Heart left ventricle (tissue), 16 donors: ENCODE measurements at places on chromosomes 11 and 22. TPM values are rescaled to one million over a fixed set of nuclear protein-coding genes. Genes with fewer than 3 reads are reported as not detected.

- no peak for DNase-seq
These were observed 1.5 kb downstream of the JAM3 start for GRCh38 chr11:134070342-134070845.

DNA sequence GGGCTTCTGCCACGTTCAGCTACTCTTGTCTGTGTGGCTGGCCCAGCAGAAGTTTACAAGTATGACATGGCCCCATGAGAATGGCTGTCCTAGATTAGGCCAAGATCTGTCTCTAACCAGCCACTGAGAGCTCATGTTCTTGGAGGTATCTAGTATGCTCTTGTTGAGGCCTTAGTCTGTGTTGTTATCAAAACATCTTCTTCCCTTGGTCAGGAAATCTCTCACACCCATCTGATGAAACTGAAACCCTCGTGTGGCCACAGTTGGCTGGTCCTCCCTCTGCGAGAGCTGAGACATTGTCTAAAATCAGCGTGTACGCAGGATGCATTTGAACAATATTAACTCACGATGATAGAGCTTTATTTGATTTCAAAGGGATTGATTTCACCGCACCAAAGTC, 109.0 kb upstream of the NNMT start:
- DNase-seq: no peak

DNA sequence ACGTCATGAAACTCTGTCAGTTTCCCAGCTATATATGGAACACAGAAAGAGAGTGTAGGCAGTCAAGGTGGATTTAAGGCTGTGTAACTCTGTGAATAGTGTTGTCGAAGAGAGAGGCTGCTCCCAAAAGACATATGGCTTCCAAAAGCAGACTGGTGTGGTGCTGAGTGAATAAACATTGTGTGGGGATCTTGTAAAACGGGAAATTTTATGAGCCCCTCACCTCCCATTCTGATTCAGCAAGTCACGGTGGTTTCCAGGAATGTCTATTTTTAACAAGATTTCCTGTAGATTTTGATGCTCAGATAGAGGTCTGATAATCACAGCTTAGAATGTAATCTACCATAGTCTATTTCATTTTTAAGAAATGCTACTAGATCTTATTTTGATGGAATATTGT, 67.9 kb downstream of the SESN3 start:
- no peak for DNase-seq

DNA sequence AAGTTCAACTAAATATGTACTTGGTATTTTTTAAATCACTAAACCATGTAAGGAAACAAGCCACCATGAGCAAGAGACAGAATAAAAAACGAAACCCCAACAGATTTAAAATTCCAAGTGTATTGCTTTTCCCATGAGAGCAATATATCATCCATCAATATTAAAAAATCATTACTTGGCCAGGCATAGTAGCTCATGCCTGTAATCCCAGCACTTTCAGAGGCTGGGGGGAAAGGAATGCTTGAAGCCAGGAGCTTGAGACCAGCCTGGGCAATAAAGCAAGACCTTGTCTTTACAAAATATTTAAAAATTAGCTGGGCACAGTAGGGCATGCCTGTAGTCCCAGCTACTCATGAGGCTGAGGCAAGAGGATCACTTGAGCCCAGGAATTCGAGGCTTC, 190.8 kb downstream of the TTC28 start:
- DNase-seq: no peak

- DNase-seq: no peak
These were observed 608.7 kb downstream of the SOX6 start for GRCh38 chr11:15747671-15748070.

DNA sequence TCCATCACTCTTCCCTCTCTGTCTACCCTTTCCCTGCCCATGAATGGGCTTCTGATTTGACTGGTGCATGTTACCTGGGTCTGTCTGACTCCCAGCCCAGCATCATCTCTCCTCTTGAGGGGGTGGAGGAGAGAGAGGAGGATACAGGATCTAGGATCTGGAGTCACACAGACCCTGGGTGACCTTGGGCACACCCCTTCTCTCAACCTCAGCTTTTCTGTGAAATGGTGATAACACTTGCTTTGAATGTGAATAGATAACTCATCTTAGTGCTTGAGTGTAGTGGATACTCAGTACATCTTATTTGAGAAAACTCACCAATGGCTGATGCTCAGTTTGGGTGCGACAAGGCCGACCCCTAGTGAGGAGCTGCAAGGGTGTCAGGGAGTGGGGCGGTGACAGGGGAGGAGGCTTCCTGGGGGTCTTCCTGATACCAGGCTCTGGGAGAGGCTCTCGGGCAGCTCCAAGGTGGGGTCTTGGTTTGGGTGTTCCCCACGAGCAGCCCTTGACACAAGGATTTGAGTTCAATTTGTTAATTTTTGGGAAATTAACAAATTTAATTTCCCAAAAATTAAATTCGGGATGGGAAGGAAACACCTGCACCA, 9.0 kb downstream of the INCENP start:
- DNase-seq: no peak

DNA sequence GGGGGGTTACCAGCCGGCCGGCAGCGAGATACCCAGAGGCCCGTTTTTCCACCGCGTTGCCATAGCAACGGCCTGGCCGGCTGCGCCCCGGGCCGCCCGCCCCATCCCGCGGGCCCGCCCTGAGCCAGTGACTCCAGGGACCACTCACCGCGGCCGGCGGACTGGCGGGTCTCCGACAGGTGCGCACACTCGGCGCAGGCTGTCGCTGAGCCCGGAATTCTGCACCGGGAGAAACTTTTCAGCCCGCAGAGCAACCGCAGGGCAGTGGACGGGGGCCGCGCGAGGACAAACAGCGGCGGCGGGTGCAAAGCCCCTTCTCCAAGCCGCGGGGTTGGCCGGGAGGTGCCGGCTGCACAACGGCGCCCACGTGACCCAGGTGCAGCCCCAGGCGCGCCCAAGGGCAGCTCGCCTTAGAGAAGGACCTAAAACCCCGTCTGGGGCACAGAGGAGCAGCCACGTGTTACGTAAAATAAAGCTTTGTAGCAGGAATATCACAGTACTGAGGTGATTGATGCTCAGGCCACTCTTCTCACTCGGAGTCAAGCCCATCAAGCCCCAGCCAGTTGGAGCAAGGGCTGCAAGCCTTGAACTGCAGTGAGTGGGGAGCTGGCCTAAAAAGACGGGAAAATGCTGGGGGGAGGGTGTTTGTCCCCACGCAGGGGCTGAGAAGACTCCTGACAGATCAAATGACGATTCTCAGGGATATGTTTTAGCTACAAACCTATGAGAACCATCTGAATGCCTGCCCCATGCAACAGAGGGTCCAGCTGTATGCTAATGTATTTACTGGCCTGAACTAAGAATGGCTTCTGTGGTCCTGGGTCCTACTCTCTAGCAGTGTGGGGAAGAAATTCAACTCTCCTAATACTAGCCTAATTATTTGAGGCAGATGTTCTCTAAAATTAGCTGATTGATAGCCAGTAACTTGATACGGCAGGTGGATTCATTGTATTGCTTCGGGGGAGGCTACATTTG, at the start of gene STK33:
Gene STK33, minus strand, starts transcription at position 294 of the 975 bp plus-strand sequence. CDS start 119,323 bp downstream, outside the sequence.
- DNase-seq: peak; percentile 72

- DNase-seq: no peak
These were observed 328.7 kb downstream of the SOX6 start for GRCh38 chr11:16027621-16028020.

DNA sequence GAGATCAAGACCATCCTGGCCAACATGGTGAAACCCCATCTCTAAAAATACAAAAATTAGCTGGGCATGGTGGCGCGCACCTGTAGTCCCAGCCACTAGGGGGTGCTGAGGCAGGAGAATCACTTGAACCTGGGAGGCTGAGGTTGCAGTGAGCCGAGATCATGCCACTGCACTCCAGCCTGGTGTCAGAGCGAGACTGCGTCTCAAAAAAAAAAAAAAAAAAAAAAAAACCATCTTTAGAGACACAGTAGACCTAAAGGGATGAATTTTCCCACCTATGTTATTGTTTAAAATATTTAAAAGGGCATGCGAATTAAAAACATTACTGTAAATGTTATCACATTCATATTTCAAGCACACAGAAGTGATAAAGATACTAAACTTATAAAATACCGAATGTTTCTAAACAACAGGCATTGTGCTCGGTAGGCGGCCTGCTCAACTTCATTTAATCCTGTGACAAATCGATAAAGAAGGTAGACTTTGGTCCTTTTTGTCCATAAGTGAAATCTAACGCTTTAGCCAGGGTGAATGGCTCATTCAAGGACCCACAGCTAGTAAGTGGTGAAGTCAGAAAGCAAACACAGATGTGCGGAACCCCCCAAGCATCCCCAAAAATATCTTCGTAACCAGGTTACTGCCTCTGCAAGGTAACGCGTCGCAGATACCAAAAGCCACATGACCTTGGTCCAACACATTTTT, 16.1 kb downstream of the NCAPD3 start:
- DNase-seq: peak; percentile 35

- no peak for DNase-seq
These were observed 18.5 kb downstream of the MYH9 start for GRCh38 chr22:36369004-36369921.

GRCh38 chr22:47050401-47051051, 288.1 kb downstream of the TBC1D22A start:
- DNase-seq: no peak

GRCh38 chr11:31968461-31969358, 122.2 kb upstream of the RCN1 start:
- peak; percentile 39 for DNase-seq

- DNase-seq: no peak
These were observed 96.1 kb downstream of the PRR5L start for GRCh38 chr11:36392196-36392595.

DNA sequence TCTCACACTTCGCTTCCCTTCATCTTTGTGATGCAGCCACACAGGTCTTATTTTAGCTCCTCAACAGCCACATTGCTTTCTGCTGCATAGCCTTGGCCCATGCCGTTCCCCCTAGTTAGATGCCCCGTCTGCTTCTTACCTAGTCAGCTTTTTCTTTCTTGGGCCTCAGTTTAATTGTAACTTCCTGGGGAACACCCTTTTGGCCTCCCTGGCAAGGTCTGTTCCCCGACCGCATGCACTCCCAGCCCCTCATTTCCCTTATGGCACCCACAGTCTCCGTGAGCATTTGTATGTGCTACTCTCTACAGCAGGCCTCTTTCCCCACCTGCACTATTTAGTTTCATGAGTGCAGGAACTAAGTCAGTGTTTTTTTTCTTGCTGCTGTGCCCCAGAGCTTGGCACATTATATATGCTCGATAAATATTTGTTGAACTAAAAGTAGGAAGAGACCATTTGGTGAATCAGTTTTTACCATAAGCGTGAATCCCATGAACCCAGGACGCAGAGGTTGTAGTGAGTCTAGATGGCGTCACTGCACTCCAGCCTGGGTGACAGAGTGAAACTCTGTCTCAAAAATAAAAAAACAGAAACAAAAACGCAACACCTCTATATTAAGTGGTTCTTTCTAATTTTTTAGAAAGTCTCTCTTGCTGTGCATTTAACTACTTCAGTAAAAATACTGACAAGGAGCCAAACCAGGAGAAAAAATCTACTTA, 38.5 kb downstream of the TNRC6B start:
- no peak for DNase-seq

GRCh38 chr11:93512073-93512475, 31.1 kb downstream of the SMCO4 start:
- no peak for DNase-seq

GRCh38 chr11:61111786-61112517, 9.7 kb downstream of the CD5 start:
- DNase-seq: no peak

- no peak for DNase-seq
These were observed 83.2 kb upstream of the HORMAD2 start for GRCh38 chr22:29997107-29997506.

GRCh38 chr11:133306019-133306418, 226.3 kb downstream of the OPCML start:
- DNase-seq: no peak

GRCh38 chr11:96218006-96218405, 125.0 kb downstream of the MAML2 start:
- no peak for DNase-seq

DNA sequence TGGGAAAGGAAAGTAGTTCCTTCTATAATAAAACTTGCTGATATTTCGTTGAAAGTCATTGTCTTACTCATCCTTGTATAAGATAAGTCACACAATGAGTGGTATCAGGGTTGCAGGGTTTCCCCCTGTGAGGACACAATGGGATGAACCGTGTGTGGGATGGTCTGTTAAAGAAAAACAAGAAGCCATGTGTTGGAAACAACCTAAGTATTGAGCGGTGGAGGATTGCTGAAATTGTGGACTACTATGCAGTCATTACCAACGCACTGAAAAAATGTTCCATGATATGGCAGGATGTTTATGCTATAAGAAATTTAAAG, 28.6 kb downstream of the PTPRJ start:
- DNase-seq: no peak

DNA sequence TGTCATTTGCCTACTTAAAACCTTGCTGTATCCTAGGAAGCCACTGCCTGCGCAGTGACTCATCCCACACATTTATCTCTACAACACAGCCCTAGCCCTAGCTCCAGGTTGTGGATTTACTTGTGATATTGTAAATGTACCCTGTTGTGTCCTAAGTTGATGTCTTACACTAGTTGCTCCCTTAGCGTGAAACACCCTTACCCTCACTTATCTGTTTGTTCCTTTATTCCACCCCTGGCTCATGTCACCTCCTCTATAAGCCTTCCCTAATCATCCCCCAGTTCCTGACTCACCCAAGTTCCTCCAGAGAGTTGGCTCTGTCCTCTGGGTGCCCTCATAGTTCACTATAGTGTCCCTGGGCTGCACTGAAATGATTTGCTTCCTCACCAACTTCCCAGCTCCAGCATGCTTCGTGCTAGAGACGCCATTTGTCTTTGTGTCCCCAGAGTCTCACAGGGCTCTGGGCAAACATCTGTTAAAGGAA, 431.8 kb upstream of the FAT3 start:
- DNase-seq: no peak

- peak; percentile 78 for DNase-seq
These were observed at the start of gene RAB3IL1 for GRCh38 chr11:61917334-61918109. Gene RAB3IL1, minus strand, starts transcription at chr11:61917566. Its CDS starts 199 bp downstream, at chr11:61917367.

- no peak for DNase-seq
These were observed 34.7 kb downstream of the ALG9 start for GRCh38 chr11:111836721-111837120.

DNA sequence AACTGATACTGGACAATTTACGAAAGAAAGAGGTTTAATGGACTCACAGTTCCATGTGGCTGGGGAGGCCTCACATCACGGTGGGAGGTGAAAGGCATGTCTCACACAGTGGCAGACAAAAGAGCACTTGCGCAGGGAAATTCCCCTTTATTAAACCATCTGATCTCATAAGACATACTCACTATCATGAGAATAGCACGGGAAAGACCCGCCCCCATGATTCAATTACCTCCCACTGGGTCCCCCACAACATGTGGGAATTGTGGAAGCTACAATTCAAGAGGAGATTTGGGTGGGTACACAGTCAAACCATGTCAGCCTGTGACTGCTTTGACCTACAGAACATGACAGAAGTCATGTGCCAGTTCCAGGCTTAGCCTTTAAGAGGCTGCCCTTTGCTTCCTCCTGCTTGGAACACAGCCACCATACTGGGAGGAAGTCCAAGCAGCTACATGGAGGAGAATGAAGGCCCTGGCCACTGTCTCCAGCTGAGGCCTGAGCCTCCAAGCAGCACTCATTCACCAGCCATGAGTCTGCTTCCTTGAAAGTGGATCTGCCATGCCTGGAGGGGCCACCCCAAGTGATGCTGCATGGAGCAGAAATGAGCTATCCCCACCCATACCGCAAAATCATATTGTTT, 10.9 kb upstream of the GAL start:
- no peak for DNase-seq

The KRTAP5-8 gene
- 0.19 TPM for polyA plus RNA-seq

The OR11H1 gene
- not detected for polyA plus RNA-seq

The SPON1 gene
- polyA plus RNA-seq: 9.5 TPM

The BAIAP2L2 gene
- polyA plus RNA-seq: 0.17 TPM

The IL17RA gene
- 7.8 TPM for polyA plus RNA-seq

The CYP2D6 gene
- polyA plus RNA-seq: 0.23 TPM

The MS4A1 gene
- polyA plus RNA-seq: not detected

The CALCA gene
- 2.1 TPM for polyA plus RNA-seq

The CCDC188 gene
- polyA plus RNA-seq: 1.0 TPM

The ANO9 gene
- 0.19 TPM for polyA plus RNA-seq

The RPS6KA4 gene
- 15.0 TPM for polyA plus RNA-seq
